ENCODE measurements at places on chromosomes 11 and 22. TPM values are rescaled to one million over a fixed set of nuclear protein-coding genes. Genes with fewer than 3 reads are reported as not detected.

APOA5 gene
- not detected for total RNA-seq

TENM4 gene
- total RNA-seq = 31.0 TPM

A4GALT gene
- 186 TPM for total RNA-seq

MS4A15 gene
- not detected for total RNA-seq

GRCh38 chr11:66789097-66789890 lies 53.9 kb upstream of the RCE1 start:
- peak; percentile 42 for DNase-seq

DNA sequence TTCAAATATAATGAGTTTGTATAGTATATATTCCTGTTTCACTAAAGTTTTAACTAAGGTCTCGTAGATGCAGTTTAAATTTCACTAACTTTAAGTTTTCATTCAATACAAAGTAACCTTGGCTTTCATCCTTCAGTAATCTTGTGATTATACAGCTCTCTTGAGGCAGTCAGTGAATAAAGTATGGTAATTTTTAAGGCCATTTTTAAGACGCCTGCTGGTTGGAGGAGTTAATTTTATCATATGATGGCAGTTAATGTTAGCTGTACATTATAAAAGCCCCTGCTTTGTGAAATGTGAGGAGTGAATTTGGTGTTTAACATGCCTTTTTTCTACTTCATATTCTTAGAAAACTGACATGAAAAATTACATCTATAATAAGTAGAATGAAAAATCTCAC lies 163.6 kb downstream of the TMEM135 start:
- DNase-seq = no peak

DNA sequence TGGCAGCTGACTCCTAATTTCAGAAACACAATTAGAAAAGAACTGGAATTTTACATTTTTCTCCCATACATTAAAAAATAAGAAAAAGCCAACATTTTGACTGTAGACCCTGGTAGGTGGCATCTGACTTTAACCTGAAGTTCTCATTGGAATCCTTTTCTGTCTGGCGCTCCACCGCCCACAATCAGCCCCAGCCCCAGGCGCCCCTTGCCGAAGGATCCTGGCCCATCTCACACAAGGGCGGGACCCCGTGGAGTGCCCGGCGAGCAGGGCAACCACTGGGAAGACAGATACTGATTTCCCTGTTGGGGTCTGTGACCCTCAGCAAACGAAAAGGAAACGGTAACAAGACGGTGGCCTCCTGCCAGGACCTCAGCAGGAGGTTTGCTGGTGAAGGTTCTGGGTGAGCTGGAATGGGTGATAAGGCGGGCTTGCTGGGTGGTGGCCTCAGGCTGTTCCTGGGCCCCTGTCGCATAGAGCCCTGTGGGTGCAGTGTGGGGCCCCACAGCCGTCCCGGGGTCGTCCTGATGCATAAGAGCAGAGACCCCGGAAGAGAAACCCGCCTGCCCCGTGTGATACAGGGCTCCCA lies 15.7 kb downstream of the TSPO start:
- no peak for DNase-seq

GRCh38 chr11:29127461-29127860 lies 889.4 kb downstream of the KCNA4 start:
- DNase-seq = peak; percentile 60

DNA sequence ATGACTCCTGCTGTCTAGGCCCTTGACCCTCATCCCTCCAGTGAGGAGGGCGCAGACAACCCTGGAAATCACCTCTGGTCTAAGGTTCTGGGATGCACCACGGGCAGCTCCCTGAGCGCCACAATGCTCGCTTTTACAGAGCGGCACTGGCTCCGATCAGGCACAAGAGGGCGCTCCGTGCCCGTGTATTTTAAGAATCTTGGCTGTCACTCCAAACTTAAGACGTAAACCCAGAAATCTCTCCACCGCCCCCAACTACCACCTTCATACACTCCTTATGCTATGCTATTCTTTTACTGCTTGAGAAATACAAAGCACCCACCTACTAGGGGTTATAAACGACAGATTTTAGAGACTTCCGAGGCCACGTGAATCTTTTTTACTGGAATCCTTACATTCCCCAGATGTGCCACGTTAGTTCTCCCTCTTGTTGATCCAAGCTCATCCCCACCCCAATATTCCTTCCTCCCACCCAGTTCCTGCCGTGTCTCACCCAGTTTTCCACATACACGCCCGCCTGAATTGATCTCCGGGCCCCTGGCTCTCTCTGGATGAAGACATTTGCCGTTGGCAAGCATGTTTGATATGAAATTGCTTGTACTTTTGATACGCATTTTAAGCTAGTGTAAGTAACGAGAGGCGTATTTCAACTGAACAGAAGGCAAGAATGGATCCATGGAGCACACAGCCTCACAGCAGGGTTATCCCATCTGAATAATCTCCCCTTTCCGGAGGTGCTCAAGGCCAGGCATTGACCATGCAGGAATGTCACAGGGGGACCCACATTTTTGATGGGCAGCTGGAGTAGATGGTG lies 453.5 kb downstream of the OPCML start:
- no peak for DNase-seq

- DNase-seq = no peak
Observed at GRCh38 chr11:66345316-66345649, 379 bp upstream of the BRMS1 start.

GRCh38 chr11:70592641-70593165 lies 194.4 kb downstream of the CTTN start:
- DNase-seq = no peak

GRCh38 chr22:37137903-37138665 lies 11.6 kb downstream of the IL2RB start:
- DNase-seq = no peak

DNA sequence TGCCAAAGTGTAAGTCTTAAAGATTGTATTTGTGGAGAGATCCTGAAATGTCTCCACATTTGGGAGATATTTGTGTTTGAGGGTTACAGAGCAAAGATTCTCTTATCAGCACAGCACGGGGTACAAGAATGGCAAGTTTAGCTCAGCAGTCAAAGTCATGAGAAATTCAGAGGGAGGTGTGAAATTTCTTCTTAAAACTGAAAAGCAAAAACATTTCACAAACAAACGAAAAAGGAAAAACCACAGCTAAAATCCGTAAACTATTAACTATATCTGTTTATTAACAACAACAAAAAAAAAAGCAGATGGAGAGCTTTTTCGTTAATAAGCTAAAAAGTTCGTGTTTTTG lies 40.9 kb upstream of the ETS1 start:
- no peak for DNase-seq

DNA sequence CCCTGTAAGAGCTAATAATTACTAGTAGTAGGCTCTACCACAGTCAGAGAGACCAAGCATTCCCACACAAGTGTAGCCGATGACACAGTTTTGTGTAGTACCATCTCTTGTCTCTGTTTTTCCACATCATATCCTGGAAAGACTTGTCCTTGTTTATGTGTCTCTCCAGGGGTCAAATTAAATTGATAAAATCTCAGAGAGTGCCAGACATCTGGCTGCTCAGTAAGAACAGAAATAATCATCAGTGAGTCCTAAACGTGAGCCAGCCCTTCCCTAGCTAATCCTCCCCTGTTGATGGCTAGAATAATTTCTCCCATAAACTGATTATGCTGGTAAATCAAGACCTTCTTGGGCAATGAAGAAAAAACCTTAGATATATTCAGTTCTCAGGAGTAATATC lies 111.4 kb upstream of the GRAMD1B start:
- DNase-seq = no peak

DNA sequence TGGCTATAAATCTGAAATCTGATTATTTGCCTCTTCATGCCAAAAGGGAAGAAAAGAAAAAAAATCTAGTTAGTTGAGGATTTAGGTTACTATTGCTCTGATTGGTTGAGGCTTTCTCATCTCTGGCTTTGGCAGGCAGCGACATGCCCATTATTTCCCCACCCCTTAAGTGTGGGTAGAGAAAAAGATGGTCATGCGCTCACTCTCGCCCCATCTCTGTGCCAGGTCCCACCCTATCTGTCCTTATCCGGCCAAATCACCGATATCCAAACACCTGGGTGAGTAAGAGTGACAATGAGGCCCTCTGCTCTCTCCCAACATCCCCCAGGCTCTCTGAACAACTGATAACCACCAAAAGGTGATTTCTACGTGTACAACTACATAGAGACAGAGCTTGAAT lies 31.2 kb upstream of the SNX19 start:
- DNase-seq = no peak

GRCh38 chr11:121466063-121466794 lies 13.5 kb upstream of the SORL1-AS1 start:
- peak; percentile 91 for DNase-seq

- no peak for DNase-seq
Observed at GRCh38 chr11:22466351-22466750, 128.2 kb downstream of the SLC17A6 start.

DNA sequence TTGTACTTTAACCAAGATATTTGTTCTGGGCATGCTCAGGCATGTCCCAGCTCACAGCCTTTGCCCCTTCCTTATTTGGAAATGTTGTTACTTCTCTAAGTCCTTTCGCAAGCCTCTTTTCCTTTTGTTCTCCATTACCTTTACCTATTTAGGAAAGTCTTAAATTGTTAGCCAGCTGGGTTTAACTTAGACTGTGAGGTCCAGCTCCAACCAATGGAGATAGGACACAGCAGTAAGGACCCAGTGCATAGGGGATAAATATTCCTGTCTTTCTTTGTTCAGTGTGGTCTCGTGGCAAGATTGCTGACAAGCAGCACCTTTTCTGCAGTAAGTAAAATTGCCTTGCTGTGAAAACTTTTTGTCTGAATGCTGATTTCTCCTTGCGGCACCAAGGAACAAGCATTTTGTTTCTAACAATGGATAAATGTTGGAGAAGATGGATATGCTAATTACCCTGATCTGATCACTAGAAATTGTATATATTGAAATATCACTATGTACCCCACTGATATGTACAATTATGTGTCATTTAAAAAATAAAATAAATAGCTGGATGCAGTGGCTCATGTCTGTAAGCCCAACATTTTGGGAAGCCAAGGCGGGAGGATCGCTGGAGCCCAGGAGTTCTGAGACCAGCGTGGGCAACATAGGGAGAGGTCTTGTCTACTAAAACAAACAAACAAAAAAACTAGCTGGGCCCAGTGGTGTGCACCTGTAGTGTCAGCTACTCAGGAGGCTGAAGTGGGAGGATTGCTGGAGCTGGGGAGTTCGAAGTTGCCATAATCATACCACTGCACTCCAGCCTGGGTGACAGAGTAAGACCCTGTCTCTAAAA lies 31.9 kb upstream of the FTH1 start:
- no peak for DNase-seq
